ENCODE measurements at places on chromosomes 2 and 18.

GRCh38 chr2:230602562-230603230 is 109.9 kb upstream of the CAB39 start:
- DNase-seq: peak; percentile 24

DNA sequence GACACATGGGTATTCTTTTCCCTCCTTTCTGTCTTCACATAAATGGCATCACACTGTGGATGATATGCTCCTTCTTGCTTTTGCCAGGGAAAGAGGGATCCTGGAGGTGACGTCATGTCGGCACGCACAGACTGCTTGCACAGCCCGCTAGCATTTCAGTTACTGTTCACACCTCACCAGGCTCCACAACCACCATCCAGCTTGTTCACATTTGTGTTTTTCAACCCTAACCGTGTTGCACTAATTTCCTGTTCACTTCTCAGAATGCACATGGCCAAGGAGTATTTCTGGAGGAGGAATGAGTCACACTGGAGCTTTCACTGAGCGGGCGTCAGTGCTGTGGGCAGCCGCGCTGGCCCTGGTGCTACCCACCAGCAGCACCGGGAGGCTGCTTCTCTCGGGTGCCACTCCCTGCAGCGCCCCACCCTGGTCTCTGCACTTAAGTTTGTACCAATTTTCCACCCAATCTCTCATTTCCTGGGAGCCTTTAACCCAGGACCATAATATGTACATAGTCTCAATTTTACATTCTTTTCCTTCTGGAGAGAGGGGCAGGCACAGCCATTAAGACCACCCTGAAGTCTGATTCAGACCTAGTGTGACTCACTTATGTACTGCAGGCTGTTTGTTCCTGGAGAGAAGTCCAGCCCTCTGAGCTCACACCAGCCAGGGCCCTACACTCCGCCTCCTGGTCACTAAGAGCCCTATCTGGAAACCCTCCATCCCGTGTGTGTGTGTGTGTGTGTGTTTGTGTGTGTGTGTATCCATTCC is 65.1 kb downstream of the MBP start:
- peak; percentile 96 for DNase-seq

DNA sequence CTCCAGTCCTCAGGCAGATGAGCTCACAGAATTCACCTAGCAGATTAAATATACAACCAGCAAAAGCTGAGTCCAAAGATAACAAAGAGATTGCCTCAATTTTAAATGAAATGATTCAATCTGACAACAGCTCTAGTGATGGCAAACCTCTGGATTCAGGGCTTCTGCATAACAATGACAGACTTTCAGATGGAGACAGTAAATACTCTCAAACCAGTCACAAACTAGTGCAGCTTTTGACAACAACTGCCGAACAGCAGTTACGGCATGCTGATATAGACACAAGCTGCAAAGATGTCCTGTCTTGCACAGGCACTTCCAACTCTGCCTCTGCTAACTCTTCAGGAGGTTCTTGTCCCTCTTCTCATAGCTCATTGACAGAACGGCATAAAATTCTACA is 86.0 kb downstream of the PTRHD1 start:
- DNase-seq: no peak

DNA sequence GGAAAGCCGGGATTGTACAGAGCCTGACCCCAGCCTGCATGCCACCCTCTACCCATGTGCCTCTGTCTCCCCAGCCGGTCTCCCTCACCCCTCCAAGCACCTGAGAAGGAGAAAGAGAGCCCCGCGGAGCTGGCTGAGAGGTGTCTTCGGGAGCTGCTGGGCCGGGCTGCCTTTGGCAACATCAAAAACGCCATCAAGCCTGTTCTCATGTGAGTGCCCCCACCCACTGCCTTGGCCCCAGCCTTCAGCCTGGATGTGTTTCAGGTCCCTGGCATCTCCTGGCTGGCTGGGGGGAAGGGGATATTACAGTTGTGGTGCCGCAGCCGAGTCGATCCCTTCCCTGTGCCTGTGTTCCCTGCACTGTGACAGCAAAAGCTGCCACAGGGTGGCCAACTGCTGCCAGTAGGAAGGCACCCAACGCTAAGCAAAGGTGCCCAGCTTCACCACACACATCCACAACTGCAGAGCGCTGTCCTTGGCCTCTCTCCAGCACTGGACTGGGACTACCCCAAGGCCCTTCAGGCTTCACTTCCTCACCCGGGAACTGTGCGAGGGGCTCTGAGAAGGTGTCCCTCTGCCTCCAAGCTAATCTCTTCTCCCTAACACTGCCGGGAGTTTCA is 38.4 kb downstream of the POMC start:
- no peak for DNase-seq

DNA sequence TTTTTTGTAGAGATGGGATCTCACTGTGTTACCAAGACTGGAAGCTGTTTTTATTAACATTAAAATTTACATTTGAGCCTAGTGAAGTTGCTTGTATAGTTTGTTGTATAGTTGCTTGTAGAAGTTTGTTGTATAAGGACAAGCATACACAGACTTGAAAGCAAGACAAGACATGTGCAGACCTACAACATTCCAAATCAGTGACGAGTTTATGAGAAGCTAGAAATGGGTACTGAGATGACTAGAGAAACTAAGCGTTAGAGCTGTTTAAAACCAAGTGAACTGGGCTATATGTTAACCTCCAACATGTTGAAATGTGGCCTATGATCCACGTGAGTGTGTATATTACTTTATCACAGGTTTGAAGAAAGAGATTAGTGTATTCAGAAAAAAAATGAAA is 39.1 kb downstream of the ABCB11 start:
- no peak for DNase-seq

Measured in MV-4-11 (cell line).